GOT3 (cell line): ENCODE measurements at places on chromosomes 13 and 19.

DNA sequence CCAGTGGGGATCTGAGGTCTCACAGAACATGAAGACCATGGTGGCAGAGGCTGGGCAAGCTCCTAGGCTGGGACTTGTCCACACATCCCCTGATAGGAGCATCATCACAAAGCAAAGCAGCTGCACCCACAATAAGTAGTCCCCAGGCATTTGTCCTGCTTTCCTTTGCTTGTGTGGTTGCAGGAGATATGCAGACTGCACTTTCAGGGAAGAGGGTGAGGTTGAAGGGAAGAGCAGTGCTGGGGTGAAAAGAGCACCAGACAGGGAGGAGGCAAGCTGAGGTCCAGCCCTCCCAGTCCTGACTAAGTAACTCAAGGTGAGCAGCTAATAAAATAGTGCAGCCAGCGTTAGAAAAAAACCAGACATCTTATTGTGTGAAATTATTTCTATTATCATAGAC is 383.6 kb downstream of the UQCRFS1 start:
- no peak for DNase-seq

GRCh38 chr19:18308948-18309325 is 13.9 kb downstream of the LSM4 start:
- no peak for DNase-seq

GRCh38 chr13:77375560-77376108 is 48.7 kb upstream of the MYCBP2 start:
- no peak for DNase-seq

- no peak for DNase-seq
These were observed 3.3 kb upstream of the GPR183 start for GRCh38 chr13:99310382-99311031.

DNA sequence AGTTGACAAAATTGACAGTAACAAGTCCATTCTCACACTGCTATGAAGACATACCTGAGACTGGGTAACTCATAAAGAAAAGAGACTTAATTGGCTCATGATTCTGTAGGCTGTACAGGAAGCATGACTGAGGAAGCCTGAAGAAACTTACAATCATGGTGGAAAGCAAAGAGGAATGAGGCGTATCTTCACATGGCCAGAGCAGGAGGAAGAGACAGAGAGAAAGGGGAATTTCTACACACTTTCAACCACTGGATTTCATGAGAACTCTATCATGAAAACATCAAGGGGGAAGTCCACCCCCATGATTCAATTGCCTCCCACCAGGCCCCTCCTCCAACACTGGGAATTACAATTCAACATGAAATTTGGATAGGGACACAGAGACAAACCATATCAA is 758.4 kb upstream of the SLITRK1 start:
- DNase-seq = no peak

DNA sequence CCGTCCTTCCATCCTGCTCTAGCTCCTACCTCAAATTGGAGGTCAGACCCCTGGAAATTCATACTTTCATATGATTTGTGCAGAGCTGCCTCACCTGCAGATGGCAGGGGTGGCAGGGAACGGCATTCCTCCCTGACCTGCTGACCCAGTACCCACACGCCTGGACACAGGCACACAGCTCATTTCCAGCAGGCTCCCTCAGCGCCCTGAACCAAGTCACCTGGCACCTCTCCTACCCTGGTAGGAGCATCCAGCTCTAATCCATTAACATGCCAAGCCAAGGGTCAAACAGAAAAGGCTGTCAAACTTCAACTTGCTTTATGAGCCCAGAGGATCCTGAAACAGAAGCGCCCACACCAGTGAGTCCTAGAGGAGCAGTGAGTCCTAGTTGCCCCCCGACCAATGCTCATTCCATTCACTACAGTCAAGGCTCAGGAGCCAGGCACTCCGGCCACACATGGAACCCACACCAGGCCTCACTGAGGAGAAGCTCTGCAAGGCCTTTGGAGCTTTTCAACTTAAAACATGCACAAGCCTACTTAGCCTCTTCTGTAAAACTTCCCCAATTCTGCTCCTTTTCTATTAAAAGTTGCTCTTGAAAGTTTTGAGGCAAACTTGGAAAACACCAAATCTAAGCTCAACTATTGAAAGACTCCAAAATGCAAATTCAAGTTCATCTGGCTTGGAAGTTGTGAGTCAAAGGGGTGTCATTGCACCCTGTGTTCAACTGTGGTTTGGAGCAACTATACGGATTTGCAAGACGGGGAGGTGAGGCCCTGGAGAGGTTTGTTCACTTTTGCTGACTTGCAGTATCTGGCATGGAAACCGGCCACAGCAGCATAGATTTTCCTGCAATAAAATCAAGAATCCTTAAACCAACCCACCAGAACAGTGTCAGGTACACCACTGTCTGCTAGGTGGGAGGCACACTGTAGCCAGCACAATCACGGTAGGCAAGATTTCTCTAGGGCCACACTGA is 96.7 kb downstream of the CRYL1 start:
- DNase-seq = no peak

GRCh38 chr19:11005521-11005920 is 44.7 kb downstream of the SMARCA4 start:
- DNase-seq = no peak

DNA sequence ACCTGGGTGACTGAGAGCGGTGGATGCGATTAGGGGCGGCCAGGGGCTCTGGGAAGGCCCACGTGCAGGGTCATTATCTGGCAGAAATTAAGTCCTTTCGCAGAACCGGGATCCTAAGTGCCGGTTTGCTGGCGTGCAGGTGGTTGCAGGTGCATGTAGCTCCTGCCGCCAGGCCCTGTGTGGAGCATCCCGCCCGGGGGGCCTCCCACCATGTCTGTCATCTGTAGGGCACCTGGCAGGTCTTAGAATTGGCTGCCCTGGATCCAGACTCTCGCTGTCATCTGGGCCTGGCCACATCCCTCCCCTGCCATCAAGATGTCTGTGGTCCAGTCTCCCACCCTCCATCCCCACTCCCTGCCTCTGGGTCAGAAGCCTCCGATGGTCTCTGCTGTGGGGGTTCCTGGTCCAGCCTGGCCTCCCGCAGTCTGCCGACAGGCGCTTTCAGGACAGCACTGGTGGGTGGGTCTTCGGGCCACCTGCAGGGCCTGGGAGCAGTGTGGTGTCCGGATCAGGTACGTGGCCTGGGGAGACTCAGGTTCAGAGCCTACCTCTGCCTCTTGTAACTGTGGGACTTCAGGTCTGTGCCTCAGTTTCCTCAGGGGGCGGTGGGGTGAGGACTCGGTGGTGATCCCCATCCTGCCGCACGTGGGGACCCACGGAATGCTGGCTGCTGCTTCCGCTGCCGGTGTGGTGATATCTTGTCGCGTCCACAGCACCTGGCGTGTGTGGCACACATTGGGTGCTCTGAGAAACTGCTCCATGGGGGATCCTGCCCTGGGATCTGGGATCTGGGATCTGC is 5.4 kb downstream of the GNA11 start:
- no peak for DNase-seq

GRCh38 chr13:51629491-51630287 is 45.4 kb downstream of the WDFY2 start:
- DNase-seq = no peak

GRCh38 chr13:47166336-47166735 is 269.5 kb upstream of the HTR2A start:
- DNase-seq = no peak

GRCh38 chr19:739998-740715 is 10.8 kb upstream of the MISP start:
- no peak for DNase-seq

- DNase-seq = no peak
These were observed 166.3 kb upstream of the SOX21 start for GRCh38 chr13:94878602-94879165.

DNA sequence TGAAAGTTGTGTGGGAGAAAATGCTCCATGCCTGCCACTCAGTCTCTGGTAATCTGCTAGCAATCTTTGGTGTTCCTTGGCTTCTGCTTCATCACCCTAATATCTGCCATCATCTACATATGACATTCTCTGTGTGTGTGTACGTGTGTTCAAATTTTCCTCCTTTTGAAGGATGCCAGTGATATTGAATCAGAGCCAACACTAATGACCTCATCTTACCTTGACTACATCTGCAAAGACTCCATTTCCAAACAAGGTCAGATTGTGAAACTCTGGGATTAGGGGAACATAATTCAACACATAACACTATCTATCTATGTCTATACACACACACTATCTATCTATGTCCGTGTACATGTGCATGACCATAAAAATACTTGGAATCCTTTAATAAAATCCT is 81.4 kb upstream of the IRS2 start:
- DNase-seq = no peak

DNA sequence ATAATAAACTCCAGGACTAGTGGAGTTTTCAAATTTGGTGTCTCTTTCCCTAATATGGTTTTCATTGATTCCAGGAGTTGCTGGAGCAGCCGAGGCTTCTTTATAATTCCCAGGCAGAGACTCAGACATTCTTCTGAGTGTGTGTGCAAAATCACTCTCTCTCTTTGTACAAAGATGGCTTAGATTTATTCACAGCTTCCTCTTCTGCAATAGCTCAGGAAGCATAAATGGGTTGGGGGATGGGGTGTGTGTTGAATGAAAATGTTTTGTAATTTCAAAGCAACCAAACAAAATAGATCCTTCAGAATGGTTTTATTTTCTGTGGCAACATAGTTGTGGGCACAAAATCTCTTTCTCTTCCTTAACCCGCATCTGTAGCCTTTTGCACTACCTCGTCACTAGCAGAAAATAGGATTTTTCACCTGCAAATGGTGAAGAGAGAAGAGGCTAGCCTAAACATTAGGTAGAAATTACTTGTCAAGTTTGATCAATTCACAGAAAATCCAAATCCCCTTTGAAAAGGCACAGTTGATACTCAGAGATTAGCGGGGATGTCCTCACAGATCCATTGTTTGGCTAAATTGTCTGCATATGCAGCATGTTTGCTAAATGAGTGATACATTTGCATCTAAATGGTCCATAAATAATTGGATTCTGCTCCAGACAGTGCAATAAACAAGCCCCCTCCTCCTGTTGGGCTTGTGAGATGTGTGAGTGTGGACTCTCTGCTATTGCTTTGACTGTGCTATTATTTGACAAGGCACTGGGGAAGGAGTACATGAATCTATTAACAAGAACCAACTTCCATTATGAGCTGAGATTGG is 66.7 kb downstream of the CBY2 start:
- no peak for DNase-seq

- DNase-seq = no peak
These were observed 771.4 kb downstream of the OLFM4 start for GRCh38 chr13:53800011-53800410.

GRCh38 chr13:105758918-105759860 is 776.3 kb downstream of the EFNB2 start:
- DNase-seq = no peak

DNA sequence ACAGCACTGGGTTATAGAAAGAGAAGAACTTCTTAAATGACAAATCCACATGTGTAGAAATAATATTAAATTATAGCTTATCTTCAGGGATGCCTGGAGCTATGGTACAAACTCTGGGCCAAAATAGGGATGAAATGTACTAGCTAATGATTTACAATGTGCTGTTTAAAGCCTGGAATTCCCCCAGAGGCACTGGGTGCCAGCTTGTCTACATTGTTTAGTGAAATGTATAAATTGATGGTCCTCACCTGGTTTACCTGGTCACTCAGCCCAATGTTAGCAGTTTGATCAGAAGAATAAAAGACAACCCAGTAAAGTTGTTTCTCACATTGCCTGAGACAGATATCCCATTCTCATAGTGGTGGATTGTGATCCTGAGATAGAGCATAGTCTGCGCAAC is 597.2 kb downstream of the DIAPH3 start:
- DNase-seq = no peak

GRCh38 chr13:84208246-84208910 is 326.1 kb upstream of the SLITRK1 start:
- no peak for DNase-seq

- no peak for DNase-seq
These were observed 1247.6 kb downstream of the PCDH17 start for GRCh38 chr13:58879114-58879513.

DNA sequence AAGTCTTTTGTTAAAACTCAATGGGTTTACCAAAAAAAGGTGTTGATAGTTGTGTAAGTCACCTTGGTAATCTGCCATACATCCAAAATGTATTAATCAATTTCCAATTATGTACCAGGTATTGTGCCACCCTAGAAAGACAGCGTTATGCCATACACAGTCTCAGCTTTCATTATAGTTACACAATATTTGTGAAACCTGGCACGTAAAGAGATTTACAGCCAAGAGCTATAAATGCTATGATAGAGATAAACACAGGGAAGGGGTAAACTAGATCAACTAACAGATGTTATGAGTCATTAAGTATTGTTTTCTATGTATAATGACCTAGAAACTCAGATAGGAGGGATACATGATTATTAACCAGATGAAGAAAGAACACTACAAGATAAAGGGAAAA is 725.6 kb upstream of the SLITRK5 start:
- no peak for DNase-seq

GRCh38 chr13:77687799-77688198 is 9.7 kb upstream of the SLAIN1 start:
- DNase-seq = no peak

DNA sequence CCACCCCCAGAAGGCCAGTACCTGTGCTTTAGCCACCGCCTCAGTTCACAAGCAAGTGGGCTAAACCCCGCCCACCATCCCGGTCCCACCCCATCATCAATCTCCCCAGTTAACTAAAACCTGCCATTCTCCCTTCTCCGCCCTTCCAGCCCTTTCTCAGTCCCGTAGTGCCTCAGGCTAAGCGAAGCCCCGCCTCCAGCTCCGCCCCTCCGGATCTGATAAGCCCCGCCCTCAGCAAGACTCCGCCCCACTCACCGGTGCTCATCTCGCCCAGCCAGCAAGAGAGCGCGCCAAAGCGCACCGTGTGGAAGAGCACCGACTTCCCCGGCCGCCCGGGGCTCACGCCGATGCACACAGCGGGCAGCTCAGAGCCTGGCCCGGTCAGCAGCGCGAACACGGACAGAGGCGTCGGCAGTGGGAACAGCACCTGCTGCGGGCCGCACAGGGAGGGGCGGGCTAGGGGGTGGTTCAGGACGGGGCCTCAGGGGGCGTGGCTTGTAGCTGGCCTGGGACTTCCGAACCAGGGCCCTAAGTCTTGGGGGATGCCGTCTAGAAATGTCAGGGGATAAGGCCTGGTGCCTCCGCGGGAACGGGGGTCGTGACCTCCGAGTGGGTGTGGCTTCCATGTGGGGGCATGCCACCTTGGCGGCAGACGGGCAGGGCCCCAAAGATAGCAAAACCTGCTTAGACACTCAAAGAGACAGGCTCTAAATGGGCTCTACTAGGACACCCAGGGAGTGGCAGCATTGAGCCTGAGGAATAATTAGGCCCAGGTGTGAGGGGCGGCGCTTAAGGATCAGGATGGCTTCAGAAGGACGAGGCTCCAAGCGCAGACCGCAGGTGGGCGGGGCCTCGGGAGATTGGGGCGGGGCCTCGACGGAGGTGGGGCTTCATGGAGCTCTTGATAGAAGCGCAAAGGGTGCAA is 21.4 kb downstream of the MAP4K1 start:
- DNase-seq = no peak

GRCh38 chr19:56252699-56253422 is 19.7 kb upstream of the EDDM13 start:
- peak; percentile 25 for DNase-seq

DNA sequence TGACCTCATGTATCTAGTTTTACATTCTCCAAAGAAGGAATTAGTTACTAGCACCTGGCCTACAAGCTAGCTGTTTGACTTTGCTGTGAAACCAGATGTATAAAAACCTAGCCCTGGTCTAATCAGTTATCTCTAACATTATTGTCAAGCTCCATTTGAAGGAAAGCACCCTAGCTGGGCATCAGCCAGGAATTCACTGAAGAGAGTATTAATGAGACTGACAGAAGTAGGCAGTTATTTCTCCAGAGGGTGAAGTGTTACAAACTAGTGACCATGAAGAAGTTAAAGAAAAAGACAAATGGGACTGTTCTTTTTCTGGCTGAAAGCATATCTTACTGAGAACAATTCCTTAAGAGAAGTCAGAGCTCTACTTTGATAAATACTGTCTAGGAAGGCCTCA is 2529.3 kb upstream of the PCDH20 start:
- no peak for DNase-seq
